ENCODE measurements at places on chromosomes 12 and 14.

DNA sequence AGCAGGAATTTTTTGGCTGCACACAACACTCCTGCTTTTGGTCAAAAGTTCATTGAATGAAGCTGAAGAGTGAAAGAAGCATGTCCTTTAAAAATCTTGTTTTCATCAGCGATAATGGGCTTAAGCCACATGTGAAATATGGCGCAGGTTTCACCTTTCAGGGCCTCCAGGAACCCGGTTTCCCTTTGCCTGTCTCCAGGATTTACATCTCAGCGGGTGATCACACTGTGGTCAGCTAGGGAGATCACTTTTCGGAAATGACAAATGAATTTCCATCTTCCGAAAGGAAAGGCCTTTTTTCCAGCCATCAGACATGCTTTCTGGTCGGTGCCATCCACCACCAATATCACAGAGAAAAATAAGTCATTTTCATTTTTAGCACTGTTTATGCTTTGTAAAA lies 727.1 kb upstream of the TBX3 start:
- no peak for DNase-seq

DNA sequence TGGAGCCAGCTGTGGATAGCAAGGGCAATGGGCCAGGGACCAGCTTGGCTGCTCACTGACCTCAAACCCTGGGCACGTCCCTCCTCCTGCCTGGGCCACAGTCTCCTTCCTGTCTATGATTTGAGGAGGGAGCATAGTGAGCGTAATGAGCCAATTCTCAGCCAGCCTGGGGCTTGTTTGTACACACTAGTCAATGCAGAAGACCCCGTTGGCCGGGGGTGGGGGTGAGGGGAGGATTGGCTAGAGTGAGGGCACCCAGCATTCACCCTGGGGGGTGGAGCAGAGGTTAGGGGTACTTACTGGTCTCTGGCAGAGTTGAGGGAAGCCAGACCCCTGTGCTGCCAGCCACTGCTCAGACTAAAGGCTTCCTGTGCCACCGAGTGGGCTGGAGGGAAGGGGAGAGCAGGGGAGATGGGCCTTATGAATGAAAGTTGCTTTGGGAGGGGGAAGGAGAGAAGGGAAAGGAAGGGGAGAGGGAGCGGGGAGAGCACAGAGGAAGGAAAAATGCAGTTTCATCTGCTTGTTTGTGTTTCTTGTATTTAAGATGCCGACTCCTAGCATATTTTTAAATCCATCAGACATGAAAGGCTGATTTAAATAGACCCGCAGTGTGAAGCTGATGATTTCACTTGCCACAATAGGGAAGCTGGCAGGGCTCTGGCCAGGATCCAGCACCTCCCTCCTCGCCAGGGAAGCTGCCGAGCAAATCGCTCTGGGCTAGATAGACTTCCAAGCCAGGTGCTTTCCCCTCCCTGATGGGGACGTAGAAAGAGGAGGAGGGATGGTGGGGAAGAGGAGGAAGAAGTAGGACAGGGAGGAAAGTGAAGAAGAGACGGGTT lies 114.0 kb downstream of the PRMT8 start:
- peak; percentile 10 for DNase-seq

DNA sequence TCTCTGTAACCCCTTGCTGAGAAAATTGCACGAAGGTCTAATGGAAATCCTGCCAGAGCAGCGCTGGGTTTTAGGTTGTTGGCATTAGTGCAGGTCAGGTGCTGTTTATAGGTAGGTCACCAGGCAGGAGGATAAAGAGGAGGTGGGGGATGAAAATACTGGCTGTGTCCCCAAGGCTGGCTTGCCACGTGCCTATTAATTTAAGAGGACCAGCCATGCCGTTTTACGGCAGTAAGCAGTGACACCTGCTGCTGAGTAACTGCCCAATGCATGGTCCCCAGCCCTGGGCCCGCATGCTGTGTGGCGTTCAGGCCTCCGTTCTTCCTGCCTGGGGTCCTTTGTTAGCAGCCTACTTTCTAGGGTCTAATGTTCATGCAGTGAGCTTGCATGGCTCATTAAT lies 67.2 kb downstream of the WDR20 start:
- no peak for DNase-seq

DNA sequence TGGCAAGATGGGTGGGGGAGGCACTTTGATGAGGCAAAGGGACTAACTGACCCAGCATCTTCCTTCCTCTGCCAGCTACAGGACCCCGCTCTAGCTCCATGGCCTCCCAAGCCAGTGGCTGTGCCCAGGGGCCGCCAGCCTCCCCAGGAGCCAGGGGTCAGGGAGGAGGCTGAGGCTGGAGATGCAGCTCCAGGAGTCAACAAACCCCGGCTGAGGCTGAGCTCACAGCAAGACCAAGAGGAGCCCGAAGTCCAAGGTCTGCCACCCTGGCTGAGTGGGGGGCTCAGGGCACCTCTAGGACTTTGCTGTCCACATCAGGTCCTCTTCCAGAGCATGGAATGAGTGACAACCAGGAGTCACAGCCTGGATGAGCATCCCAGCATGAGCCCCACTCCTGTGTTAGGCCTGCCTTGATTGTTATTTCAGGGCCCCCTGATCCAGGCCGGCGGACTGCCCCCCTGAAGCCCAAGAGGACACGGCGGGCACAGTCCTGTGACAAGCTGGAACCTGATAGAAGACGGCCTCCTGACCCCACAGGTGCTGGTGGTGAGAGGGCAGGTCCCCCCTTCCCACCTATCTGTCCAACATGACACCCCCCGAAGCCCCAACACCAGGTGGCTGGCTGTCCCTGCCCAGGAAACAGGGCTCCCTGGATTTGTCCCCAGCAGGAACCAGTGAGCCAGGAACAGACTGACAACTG lies 2.5 kb upstream of the CPNE6 start:
- DNase-seq, result no peak

DNA sequence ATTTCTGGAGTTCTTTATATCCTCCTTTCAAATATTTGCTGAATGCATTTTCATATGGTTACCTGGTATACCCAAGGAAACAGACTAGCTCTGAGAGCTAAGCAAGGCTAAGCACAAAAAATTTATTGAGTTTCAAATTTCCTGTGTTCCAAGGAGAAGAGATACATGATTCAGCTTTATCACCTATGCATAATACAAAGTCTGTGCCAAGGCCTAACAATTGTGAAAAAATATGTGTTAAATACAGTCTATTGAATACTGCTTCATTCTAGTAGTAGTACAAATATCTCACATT lies 103.7 kb upstream of the LGR5 start:
- no peak for DNase-seq

GRCh38 chr12:96236221-96236822 lies 42.1 kb downstream of the ELK3 start:
- no peak for DNase-seq

GRCh38 chr14:98144964-98145363 lies 1127.0 kb downstream of the BCL11B start:
- DNase-seq, result no peak

- no peak for DNase-seq
Measured at GRCh38 chr14:97218274-97218673, 421.1 kb downstream of the VRK1 start.

DNA sequence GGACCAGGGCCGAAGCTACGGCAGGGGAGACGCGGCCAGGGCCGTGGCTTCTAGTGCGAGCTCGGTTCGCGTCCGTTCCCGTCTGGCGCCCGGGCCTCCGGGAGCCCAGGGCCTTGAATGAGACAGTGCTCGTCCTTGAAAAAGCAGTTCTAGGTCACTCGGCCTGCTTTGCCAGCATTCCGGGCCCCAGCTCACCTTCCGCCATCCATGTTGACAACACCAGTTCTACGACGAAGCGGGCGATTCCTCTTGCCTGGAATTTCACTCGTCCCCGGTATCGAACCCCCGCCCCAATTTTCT lies 4.5 kb downstream of the OR10AD1 start:
- peak; percentile 26 for DNase-seq

Data from EL (cell line).